ENCODE measurements at places on chromosomes 5 and 9.

DNA sequence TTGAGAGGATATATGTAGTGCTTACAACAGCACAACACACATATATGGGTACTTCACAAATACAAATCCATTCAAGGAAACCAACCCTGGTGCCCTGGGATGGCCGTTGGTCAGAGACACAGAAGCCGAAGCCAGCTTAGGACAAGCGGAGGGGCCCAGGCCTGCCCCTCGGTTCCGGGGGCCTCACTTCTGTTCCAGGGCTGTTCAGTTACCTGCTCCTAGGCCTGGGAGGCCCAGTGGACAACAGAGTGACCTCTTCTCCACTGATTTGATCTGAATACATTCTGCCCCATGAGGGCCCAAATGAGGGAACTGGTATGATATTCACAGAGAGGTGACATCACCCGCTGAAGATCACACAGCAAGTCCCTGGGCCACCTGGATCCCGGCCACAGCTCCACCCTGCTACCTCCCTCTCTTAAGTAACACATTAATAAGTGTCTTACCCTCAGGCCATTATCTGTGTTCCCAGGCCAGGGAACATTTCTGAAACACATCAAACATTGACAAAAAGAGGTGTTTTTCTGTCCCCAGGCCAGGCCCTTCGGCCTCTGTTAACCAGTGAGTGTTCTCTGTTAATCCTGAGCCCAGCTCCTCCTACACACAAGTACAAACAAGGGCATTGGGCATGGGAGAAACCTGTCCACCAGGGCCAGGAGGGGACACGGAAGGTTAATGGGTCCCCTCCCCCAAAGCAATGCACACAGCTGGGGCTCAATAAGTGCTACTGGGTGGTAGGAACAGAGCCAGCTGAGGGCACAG, 4.5 kb upstream of the GRHPR start:
- no peak for DNase-seq

DNA sequence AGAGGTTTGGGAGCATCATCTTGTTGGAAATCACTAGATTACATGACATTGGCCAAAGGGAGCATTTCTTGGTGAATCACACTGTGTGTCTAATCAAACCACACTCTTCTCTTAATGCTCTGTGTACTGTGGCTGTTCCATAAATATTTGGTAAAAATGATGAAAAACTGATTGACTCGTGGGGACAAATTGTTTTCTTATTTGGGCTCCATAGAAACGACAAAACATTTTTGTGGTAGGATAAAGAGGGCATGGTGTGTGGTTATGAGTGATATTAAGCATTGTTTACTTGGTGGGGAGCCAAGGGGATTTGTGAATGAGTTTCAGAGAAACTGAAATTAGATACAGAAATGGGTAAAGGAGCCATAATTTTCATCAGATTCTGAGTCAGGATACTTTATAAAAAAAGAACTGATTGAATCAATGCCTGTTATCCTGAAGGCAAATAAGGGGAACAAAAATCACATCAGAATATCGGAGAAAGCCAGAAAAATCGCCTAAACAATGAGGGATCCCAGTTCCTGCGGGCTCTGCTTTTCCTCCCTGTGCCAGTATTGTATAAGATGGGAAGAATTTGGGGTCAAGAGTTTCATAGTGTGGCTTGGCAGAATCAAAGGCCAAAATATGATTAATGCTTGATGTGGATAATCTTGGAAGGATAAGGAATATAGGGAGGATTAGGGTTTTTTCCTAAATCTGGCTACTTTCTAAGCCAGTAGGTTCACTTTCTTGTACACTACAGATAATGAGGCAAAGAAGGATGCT, 33.3 kb downstream of the FBXL7 start:
- no peak for DNase-seq

GRCh38 chr9:86061972-86062739, 37.2 kb downstream of the GOLM1 start:
- DNase-seq = no peak

- DNase-seq = no peak
Measured at GRCh38 chr5:132817011-132817410, 3.9 kb downstream of the SOWAHA start.

- no peak for DNase-seq
Measured at GRCh38 chr5:92144824-92145223, 761.7 kb upstream of the ARRDC3 start.

- no peak for DNase-seq
Measured at GRCh38 chr5:92588876-92589275, 992.1 kb downstream of the NR2F1-AS1 start.

DNA sequence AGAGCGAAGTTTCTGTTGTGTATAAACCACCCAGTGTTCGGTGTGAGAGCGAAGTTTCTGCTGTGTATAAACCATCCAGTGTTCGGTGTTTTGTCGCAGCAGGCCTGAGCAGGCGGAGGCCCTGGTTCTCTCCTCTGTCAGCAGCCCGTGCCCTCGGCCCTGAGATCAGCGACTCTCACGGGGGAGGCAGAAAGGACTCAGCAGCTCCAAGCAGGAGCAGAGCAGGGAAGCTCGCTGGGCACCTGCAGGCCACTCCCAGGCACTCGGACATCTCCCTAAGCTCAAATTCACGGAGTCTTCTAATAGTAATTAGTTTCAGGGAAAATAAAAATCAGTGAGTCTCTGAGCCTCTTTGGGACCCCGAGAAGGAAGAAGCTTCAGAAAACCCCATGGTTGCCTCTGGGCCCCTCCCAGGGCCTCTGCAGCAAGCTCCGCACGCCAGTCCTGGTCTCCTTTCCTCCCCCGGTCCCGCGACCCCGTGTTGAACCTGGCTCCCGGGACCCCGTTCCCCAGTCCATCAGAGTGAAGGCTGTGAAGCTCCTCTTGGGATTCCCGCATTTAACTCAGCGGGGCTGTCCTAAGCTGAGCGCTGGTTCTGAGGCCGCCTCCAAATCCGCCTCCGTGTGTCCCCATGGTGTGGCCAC, 81.9 kb upstream of the ADAMTS2 start:
- DNase-seq = no peak

GRCh38 chr9:74953235-74953751, 581 bp upstream of the C9orf40 start:
- DNase-seq = no peak

DNA sequence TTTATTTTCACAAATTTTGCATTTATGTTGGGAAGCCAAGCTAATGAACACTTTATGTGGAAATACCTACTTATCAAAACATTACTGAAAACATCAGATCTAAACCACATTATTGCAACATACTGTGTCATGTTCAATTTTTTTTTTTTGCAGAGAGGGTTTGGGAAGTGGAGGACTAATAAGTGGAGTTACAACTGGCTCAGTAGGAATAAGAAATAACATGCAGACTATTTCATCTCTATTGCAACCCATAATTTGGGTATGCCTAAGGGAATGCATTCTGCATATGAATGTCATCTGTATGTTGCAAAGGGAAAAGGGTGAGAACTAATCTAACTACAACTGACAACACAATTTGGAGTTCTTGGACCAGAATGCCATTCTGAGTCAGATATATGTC, 41.8 kb downstream of the APC start:
- no peak for DNase-seq

- DNase-seq = peak; percentile 89
Measured at GRCh38 chr5:151624476-151624875, 33.3 kb upstream of the FAT2 start.

GRCh38 chr5:64872044-64872443, 103.3 kb downstream of the CWC27 start:
- no peak for DNase-seq

DNA sequence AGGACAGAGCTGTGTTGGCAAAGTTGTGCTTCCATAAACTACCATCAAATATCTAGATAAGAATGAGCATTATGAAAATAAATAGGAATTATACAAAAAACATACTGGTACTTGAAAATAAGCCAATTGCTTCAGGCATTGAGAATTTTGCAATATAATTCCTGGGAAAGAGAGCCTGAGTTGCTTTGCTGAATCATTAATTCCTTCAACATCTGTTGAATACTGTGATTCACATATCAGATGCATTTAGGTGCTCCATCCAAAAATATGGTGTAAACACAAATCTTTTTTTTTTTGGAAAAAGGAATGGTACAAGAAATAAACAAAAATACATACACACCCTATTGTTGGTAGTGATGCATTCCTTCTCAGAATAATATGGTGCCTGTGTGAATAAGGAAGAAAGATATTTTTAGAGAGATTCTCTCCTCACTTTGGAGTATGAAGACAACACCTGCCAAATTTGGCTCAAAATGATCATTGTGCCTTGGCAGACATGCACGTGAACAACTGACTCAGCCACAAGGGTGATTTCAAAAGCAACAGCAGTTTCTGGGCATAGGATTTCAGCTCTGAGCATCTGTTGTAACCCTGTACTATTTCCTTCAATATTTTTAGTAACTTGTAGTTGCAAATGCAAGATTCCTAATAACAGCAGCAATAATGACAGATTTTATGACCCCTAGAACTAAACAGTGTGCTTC, 96.7 kb downstream of the CAVIN4 start:
- no peak for DNase-seq

DNA sequence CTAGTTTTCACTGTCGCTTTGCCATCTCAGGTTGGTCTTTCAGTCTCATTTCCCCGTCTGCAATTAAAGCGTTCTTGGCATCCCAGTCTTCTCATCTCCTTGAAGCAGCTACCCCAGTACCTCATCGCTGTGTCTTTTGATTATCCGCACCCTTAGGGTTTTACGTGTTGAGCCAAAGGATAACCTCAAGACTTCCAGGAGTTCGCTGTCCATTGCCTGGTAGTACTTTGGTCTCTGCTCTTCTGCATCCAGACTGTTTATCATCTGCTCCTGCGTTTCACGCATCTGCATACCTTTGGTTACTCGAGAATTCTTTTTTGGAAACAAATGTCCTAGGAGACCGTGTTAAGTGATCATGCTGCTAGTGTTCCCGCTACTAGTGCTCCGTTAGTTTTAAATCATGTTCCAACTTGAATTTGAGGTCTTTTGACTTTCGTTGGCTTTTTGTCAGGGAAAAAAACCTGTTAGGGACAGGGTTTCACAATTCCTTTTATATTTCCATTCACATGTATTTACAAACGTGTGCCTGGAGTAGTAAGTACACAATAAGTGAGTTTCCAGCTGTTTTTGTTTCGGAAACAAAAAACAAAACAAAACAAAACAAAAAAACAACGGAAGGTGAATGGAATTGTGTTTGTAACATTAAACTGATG, 888 bp downstream of the RABGAP1 start:
- no peak for DNase-seq

- no peak for DNase-seq
Measured at GRCh38 chr9:100580257-100580656, 2.4 kb downstream of the CAVIN4 start.

DNA sequence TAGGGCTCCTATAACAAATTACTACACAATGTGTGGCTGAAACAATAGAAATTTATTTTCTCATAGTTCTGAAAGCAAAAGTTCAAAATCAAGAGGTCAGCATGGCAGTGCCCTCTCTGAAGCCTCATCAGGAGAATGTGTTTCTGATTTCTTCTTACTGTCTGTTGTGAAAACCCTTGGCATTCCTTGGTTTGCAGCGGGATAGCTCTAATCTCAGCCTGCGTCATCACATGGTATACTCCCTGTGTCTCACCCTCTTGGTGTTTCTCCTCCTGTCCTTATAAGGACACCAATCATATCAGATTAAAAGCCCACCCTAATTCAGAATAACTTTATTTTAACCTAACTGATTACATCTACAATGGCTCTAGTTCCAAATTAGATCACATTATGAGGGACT, 87.5 kb upstream of the CDH9 start:
- DNase-seq = no peak

- DNase-seq = no peak
Measured at GRCh38 chr5:158751961-158752655, 347.6 kb downstream of the EBF1 start.

DNA sequence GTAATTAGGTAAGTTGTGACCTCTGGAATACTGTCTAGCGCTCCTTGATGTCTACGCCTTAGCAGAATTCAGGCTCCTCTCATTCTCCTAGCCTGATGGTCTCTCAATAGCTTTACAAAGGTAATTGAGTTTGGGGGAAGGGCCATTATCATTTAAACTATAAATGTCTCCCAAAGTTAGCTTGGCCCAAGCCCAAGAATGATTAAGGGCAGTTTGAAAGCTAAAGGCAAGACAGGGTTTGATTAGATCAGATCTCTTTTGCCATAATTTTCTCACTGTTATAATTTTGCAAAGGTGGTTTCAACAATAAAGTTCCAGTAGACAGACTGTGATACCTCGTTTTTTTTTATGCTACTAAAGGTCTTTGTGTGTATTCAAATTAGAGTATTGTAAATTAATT, 3.7 kb upstream of the SLC30A5 start:
- no peak for DNase-seq

DNA sequence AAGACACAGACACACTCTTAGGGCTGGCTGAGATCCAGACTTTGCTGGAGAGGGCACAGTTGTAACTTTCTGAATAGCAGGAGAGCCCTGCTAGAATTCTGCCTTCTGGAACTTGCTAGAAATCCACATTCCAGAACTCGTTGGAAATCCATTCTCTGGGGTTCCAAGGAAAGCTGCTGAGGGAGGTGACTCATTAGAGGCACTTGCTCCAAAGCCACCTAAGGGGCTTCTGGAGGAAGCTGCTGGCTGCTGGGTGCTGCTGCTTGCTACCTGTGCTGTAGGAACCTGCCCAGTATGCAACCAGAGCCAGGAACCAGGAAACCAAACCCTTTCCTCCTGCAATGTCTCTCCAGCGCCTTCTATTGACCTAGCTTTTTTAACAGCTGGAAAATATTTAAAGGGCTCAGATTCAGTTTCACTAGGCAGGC, 4.1 kb upstream of the TLE4 start:
- DNase-seq = no peak

DNA sequence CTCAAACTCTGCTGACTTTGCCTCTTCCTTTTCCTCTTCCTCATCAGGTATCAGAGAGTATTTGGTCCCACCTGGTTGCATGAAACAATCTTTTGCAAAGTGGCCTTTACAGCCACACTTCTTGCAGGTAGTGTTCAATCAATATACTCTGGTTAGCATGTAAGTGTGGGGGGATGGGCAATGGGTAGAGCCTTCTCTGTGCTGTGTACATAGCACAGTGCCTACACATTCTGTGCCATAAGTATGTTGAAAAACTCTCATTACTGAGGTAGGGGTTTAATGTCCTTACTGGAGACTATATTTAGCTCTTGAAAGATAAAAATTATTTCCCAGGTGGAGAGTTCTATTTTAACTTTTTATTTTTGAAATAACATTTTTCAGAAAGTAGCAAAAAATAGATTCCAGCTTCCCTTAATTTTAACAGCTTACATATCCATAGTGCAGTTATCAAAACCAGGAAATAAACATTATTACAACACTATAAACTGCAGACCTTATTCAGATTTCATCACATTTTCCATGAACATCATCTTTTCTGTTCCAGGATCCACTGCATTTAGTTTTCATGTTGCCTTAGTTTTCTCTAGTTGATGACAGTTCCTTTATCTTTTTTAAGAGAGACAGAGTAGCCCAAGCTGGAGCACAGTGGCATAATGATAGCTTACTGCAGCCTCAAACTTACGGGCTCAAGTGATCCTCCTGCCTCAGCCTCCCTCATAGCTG, 15.1 kb downstream of the TTC1 start:
- DNase-seq = no peak

GRCh38 chr9:93119953-93120845, 13.9 kb downstream of the NINJ1 start:
- DNase-seq = no peak

- DNase-seq = no peak
Measured at GRCh38 chr5:15719784-15720183, 219.8 kb downstream of the FBXL7 start.

All from cerebellar nuclear complex (tissue), 1 donor.